A172 (cell line): ENCODE measurements at places on chromosomes 4 and X. TPM values are rescaled to one million over a fixed set of nuclear protein-coding genes. Genes with fewer than 3 reads are reported as not detected.

Gene SCD5
- total RNA-seq, result 11.9 and 16.6 TPM in 2 replicates

Gene OTOP1
- not detected in 2 replicates for total RNA-seq

Gene ZXDB
- total RNA-seq, result 7.0 and 7.4 TPM in 2 replicates

Gene BDH2
- 38.9 and 55.9 TPM in 2 replicates for total RNA-seq

Gene PLXNA3
- total RNA-seq, result 9.7 and 14.3 TPM in 2 replicates

DNA sequence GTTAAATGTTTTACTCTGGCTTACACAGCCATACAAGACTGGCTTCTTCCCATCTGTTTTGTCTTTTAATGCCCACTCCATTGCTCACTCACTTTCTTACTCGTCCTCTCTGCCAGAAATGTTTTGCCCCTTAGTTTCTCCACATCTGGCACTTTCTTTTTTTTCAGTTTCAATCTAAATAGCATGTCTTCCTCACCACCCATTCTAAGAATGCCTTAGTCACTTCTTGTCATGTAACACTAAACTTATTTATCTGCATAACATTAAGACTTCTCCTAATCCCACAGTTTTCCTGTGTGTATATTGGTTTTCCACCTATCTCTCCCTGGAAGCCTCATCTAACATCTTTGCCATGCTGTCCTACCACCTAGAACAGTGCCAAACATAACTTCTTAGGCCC is 119.3 kb downstream of the ADAMTS3 start:
- no peak for DNase-seq

GRCh38 chr4:3387154-3387942 is 54.4 kb upstream of the HGFAC start:
- DNase-seq, result no peak

GRCh38 chr4:21181716-21182115 is 481.5 kb downstream of the PACRGL start:
- no peak for DNase-seq

GRCh38 chr4:78569306-78569821 is 17.8 kb downstream of the ANXA3 start:
- peak; percentile 73 for DNase-seq

DNA sequence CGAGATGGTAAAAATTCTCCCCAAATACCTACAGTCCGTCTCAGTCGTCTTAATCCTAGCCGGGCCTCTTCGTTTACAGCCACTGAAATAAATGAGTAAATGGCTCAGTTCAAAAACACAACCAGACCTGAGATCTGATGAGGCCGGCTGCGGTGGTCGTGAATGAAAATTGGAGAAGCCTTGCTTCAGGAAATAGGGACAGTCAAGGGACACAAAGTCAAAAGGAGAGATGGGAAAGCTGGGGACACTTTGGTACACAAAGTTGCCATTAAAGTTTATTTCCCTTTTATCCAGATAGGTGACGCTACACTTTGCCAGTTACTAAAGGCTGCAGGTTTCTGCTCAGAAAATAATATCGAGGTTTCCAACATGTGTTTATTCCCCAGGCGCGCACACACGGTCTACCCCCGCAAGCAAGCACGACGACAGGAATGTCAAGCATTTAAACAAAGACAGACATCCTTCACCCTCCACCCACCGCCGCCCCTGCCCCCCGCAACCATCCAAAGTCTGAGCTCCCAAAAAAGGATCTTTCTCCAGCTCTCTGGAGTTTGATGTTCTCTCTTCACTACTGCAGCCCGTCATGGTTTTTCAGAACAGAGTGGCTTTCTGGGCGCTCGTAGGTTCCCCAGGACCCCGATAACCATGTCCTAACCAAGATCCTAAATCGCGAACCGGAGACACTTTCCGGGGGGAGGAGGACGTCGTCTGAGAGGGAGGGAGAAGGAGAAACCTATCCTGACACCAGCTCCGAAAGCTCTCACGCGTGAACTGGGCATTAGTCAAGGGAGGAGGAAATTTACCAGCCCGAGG is 1.3 kb upstream of the PCDH7 start:
- peak; percentile 26 for DNase-seq

- DNase-seq, result peak; percentile 62
Measured at GRCh38 chr4:129362691-129363274, 266.8 kb downstream of the C4orf33 start.

DNA sequence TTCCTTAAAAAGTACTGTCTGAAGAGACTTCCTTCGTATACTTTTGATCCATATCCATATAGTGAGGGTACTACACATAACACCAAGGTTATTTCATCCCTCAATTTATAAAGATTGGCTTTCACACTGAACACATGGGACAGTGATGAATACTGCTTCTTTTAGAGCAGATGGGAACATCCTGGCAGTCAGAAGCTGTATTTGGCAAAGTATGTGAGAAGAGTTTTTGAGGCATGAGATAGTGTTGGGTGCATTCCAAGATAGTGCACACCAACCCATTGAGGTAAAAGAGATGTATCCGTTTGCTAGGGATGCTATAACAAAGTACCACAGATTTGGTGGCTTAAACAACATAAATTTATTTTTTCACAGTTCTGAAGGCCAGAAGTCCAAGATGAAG is 141.1 kb downstream of the MOSPD2 start:
- DNase-seq, result no peak

- DNase-seq, result no peak
Measured at GRCh38 chr4:14716691-14717090, 285.6 kb upstream of the CPEB2 start.

DNA sequence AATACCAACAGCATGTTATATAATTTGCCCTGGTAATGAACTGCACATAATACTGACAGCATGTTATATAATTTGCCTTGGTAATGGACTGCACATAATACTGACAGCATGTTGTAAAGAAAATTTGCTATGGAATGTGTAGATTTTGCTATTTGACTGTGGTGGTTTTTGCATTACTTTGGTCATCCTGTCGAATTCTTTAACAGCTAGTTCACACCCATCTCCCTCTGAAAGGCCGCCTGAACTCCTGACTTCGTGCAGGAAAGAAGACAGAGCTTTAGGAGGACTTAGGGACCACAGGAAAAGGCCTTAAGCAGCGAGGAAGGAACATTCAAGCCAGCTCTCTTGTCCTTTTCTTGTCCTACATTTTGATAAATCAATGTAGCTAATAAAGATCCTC is 45.2 kb upstream of the DCLK2 start:
- no peak for DNase-seq

GRCh38 chrX:148620023-148620422 is 119.6 kb downstream of the AFF2 start:
- DNase-seq, result no peak

- peak; percentile 93 for DNase-seq
Measured at GRCh38 chr4:98688411-98689290, 30.2 kb upstream of the TSPAN5 start.
